Activated CD4-positive, alpha-beta memory T cell treated with anti-CD3 and anti-CD28 coated beads for 36 hours (primary cell): ENCODE measurements at places on chromosomes 7 and 10. TPM values are rescaled to one million over a fixed set of nuclear protein-coding genes. Genes with fewer than 3 reads are reported as not detected.

DNA sequence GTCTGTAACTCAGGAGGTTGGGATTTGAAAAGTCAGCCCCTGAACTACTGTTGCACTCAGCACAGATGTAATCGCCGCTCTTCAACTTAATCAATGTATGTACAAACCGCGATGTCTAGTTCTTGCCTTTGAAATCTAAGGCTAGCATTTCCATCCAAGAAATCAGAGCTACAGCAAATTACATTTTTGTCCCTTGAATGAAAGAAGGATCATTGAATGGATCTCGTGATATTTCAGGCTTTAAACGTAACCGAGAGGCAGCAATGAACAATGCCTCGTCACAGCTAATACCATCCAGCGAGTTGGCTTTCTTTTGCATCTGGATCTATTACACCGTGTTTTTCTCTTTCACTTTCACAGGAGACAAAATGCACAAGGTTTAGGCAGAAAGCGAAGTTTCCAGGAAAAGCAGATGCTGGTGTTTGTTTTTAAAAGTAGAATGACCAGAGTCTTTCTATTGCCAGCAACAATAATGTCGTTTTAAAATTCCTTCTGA is 5.5 kb downstream of the SKIDA1 start:
- peaks cover 39% of the 10 kb centered on the region for H3K4me1 ChIP-seq
- H3K27me3 ChIP-seq: peaks cover 56% of the 10 kb centered on the region
- DNase-seq: no peak

CUZD1 gene
- total RNA-seq: 1.0 TPM

ERVW-1 gene
- not detected for total RNA-seq

GRCh38 chr7:132450696-132451095 is 125.6 kb downstream of the PLXNA4 start:
- no peak for DNase-seq
- H3K4me3 ChIP-seq: no peak overlapping the region
- no peaks in the 10 kb centered on the region for H3K27me3 ChIP-seq

DNA sequence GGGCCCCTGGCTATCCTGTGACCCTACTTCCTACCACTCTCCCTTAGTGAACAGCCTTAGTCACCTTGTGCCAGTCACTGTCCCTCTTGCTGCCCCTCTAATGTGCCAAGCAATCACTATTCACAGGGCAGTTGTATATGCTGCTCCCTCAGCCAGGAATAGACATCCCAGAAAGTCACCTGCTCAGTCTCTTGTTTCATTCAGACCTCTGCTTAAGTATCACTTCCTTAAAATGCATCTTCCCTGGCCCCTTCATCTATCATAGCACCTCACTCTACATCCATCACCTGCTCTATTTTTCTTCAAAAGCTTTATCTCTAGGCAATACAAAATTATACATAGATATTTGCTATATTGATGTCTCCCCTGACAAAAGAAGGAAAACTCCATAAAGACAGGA is 328.4 kb upstream of the NFE2L3 start:
- H3K27me3 ChIP-seq: peaks cover 22% of the 10 kb centered on the region
- H3K4me3 ChIP-seq: no peak overlapping the region
- H3K4me1 ChIP-seq: no peaks in the 10 kb centered on the region
- DNase-seq: no peak
- H3K27ac ChIP-seq: no peak overlapping the region

DNA sequence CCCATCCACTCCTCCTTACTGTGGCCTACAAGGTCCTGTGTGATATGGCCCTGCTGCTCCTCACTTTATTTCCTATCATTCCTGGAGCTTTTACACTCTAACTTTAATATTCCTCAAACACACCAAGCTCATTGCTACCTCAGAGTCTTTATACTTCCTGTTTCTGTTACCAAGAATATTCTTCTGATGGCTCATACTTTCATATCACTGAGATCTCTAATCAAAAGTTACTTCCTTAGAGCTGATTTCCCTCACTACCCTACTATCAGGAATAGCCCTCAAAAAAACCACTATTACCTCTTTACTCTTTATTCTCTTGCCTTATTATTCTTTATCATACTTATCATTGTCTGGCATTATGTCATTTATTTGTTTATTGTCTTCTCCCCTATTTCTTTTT is 5.8 kb upstream of the PPP3CB start:
- H3K4me1 ChIP-seq: peaks cover 24% of the 10 kb centered on the region
- no peak for DNase-seq
- H3K36me3 ChIP-seq: peaks cover 11% of the 10 kb centered on the region
- H3K4me3 ChIP-seq: no peak overlapping the region

DNA sequence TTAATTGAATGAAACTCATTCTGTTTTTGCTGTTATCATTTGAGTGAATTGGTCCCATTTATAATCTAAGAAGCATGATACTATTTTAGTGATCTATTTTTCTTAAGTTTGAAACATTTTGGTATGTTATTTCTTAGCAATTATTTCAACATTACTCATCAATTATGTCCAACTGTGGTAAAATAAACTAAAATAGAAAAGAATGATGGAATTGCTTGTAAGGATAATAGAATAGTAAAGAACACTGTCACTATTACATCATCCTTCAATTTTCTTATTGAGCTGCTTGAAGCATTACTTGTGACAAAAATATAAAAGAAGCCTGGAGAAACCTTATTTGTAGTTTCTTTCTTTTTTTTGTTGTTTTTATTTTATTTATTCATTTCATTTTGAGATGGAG is 42.4 kb downstream of the ZNF487 start:
- no peaks in the 10 kb centered on the region for H3K4me1 ChIP-seq
- H3K27ac ChIP-seq: no peak overlapping the region
- peaks cover 24% of the 10 kb centered on the region for H3K36me3 ChIP-seq
- H3K4me3 ChIP-seq: no peak overlapping the region

HGF gene
- total RNA-seq: not detected

FAM131B gene
- total RNA-seq: 1.9 TPM

DNA sequence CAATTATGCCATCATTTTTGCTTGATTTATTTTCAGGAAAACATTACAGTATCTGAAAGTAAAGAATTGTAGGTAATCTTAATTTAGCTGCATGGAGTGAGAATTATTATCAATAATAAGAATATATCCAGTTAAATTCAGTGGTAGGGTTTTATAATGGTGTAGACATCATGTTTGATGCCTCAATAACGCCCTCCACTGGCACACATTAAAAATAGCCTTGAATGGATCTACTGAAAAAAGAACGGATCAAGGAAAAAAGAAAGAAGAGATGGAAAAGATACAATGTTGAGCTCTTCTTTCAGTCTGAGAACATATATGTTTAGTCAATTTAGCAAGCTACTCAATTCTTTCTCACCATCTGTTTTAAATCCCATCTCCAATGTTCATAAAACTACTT is 319.2 kb downstream of the CDC14C start:
- no peak overlapping the region for H3K27ac ChIP-seq
- DNase-seq: no peak
- H3K36me3 ChIP-seq: no peaks in the 10 kb centered on the region
- H3K27me3 ChIP-seq: no peaks in the 10 kb centered on the region

ITIH2 gene
- total RNA-seq: not detected

- H3K27me3 ChIP-seq: peaks cover 17% of the 10 kb centered on the region
- no peaks in the 10 kb centered on the region for H3K4me1 ChIP-seq
- no peak overlapping the region for H3K4me3 ChIP-seq
- H3K27ac ChIP-seq: no peak overlapping the region
- H3K36me3 ChIP-seq: no peaks in the 10 kb centered on the region
- no peak for DNase-seq
Measured at GRCh38 chr10:12902851-12903358, 98.6 kb downstream of the CCDC3 start.

DNA sequence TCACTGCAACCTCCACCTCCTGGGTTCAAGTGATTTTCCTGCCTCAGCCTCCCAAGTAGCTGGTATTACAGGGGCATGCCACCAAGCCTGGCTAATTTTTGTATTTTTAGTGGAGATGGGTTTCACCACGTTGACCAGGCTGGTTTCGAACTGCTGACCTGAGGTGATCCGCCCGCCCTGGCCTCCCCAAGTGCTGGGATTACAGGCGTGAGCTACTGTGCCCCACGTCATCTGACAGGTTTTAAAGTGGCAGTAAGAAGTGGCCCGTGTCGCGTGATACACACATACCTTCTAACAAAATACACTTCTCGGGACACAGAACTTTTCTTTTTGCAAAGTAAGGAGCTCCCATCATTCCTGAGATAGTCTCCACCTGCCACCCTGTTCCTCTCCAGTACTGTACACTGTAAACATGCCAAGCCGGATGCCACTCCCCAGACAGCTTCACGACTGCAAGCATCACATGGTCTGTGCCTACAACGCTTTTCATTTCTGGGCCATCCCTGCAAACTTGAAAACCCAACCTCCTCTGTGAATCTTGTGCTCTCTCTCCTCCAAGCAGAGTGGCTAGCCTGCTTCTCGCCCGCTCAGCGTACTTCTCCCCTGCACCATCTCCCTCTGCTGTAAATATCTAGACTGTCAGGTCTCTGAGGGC is 256.3 kb upstream of the KLF14 start:
- H3K36me3 ChIP-seq: peaks cover 14% of the 10 kb centered on the region
- peak overlapping the region; percentile 92 for H3K27ac ChIP-seq
- DNase-seq: peak; percentile 58

SORCS3 gene
- total RNA-seq: not detected

DNA sequence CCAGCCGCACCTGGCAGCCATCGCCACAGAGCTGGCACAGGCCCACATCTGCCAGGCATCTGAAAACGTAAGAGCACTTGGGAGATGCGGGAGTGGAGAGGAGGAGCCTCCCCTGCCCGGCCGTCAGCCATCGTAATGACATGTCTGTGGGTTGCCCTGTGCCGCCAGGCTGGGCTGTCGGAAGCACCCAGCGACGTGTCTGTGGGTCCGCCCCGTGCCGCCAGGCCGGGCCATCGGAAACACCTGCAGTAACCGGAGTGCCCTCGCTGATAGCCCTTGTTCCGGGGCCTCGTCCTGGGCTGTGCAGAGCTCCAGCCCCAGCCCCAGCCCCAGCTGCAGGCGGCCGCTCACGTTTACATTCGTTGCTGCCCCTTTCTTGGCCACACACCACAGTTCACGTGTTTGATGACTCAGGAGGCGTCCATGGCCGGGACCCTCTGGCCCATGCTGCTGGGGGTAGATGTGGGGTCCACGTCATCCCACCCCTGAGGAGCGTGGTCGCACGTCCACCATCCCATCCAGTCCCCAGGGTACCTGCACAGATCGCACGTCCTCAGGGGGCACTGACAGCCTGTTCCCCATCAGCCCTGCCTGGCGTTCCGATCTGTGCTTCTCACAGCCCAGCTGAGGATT is 30.0 kb upstream of the PRKAR1B start:
- H3K4me1 ChIP-seq: no peaks in the 10 kb centered on the region
- no peaks in the 10 kb centered on the region for H3K27me3 ChIP-seq
- no peak overlapping the region for H3K27ac ChIP-seq
- no peak overlapping the region for H3K4me3 ChIP-seq

METTL27 gene
- total RNA-seq: 1.7 TPM

DNA sequence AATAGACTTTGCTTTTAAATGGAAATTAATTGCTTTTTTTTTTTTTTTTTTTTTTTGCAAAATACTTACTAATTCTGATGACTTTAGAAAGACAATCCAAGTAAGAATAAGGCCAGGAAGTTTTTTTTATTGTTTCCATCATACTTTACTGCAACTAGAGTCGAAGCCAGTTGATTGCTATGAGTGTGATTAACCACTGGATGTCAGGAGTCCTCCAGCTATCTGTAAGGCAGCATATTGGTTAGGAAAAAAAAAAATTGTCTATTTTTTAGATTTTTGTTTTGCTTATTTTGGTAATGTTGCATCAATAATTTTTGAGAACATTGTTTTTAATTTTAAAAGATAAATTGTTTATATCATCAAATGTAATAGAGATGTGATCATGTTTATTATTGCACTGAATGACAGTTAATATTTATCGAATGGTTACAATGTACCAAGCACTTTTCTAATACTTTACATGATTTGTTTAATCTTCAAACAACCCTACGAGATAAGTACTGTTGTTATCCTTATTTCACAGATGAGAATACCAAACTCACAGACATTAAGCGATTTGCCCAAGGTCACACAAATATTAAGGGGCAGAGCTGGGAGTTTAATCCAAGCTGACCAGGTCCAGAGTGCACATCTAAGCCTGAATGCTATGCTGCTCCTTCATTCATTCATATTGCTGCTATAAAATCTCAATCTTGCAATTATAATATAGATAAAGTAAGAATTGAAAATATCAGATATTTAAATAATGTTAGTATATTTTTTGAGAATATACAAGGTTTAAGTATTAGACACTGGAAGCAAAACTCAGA is 19.9 kb upstream of the LMOD2 start:
- DNase-seq: no peak
- H3K4me1 ChIP-seq: no peaks in the 10 kb centered on the region
- H3K27me3 ChIP-seq: peaks cover 17% of the 10 kb centered on the region
- H3K27ac ChIP-seq: no peak overlapping the region
- H3K4me3 ChIP-seq: no peak overlapping the region

PPP1R3C gene
- total RNA-seq: not detected

DNA sequence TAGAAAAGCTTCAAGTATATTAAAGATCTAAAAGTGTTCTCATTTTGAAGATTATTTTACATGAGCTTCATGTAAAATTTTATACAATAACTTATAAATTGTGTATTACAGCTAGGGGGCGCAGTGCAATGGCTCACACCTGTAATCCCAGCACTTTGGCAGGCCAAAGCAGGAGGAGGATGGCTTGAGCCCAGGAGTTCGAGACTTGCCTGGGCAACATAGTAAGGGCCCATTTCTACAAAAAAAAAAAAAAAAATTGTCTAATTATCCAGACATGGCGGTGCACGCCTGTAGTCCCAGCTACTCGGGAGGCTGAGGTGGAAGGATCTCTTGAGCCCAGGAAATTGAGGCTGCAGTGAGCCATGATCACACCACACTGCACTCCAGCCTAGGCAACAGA is 16.6 kb downstream of the ACBD5 start:
- H3K27me3 ChIP-seq: no peaks in the 10 kb centered on the region
- DNase-seq: peak; percentile 48
- H3K36me3 ChIP-seq: peaks cover 20% of the 10 kb centered on the region
- peaks cover 17% of the 10 kb centered on the region for H3K4me1 ChIP-seq
- no peak overlapping the region for H3K27ac ChIP-seq

GRCh38 chr10:30431435-30431911 is 2.5 kb upstream of the MAP3K8 start:
- no peak overlapping the region for H3K4me3 ChIP-seq
- H3K4me1 ChIP-seq: peaks cover 42% of the 10 kb centered on the region
- H3K27ac ChIP-seq: peak overlapping the region; percentile 15
- DNase-seq: no peak
- H3K27me3 ChIP-seq: no peaks in the 10 kb centered on the region
- peaks cover 12% of the 10 kb centered on the region for H3K36me3 ChIP-seq

DNA sequence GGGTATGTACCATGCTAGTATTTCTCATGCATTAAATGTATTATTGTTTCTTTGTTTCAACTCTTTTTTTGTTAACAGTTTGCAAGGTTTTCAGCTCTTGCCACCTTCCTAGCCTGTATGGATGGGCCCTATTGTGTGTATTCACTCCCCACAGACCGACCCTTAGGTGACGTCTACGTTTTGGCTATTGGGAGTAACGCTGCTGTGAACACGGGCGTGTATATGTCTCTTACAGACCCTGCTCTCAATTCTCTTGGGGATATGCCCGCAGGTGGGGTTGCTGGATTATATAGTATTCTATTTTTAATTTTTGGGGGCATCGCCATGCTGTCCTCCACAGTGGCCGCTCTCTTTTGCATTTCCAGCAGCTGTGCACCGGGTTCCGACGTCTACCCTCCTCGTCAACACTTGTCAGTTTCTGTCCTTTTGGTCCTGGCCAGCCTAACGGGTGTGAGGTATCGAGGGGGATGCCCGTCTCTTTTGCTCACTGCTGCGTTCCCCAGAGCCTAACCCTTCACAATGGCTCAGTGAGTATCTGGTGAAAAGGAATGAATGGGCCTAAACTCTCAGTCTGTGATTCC is 64.1 kb upstream of the GNA12 start:
- DNase-seq: no peak
- no peaks in the 10 kb centered on the region for H3K27me3 ChIP-seq
- H3K36me3 ChIP-seq: peaks cover 62% of the 10 kb centered on the region
- no peak overlapping the region for H3K27ac ChIP-seq
- H3K4me3 ChIP-seq: no peak overlapping the region
